ENCODE measurements at places on chromosomes 6 and 20. TPM values are rescaled to one million over a fixed set of nuclear protein-coding genes. Genes with fewer than 3 reads are reported as not detected.

DNA sequence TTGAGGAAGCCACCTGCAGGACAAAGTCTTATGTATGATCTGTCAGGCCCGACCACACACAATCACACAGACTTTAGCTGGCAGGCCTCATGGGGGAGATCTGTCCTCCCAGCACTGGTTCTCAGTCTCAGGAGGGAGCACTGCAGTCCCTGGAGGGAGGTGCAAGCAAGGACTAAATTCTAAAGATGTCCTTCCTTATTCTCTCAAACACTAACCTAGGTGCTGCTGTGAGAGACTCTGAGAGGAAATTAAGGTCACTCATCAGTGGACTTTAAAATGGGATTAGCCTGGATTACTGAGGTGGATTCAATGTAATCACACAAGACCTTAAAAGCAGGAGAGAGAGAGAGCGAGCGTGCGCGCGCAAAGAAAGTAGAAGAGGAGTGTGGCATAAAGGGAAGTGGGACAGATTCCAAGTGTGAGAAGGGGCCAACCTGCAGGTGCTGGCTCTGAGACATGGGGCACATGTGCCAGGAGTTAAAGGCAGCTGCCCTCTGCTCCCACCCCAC, 14.3 kb downstream of the GLO1 start:
- H3K27me3 ChIP-seq, result no peaks in the 10 kb centered on the region
- H3K4me3 ChIP-seq, result no peak overlapping the region
- no peaks in the 10 kb centered on the region for H3K4me1 ChIP-seq
- no peaks in the 10 kb centered on the region for H3K36me3 ChIP-seq
- H3K27ac ChIP-seq, result peak overlapping the region; percentile 35

GRCh38 chr6:1686117-1687098, 76.7 kb downstream of the FOXC1 start:
- no peaks in the 10 kb centered on the region for H3K4me1 ChIP-seq
- H3K27me3 ChIP-seq, result peaks cover 3% of the 10 kb centered on the region
- H3K36me3 ChIP-seq, result no peaks in the 10 kb centered on the region
- H3K4me3 ChIP-seq, result no peak overlapping the region
- no peak overlapping the region for H3K27ac ChIP-seq
- peak; percentile 27 for DNase-seq

DNA sequence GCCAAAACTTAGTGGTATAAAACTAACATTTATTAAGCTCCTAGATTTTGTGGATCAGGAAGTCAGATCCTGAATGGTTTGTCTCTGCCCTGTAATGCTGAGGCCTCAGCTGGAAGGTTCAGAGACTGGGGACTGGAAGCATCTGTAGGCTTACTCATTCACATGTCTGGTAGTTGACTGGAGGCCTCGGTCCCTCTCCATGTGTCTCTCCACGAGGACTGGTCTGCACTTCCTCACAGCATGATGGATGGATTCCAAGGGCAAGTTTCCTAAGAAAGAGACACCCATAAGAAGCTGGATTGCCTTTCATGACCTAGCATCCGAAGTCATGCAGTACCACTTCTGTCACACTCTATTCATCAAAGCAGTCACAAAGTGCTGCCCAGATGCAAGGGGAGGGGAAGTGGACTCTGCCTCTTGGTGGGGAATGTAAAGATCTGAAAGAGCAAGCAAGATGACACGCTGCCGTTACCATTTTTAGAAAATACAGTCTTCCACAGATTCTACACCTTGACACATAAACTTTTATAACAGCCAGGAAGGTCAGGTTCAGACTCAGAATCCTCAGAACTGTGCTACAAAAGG, 17.2 kb upstream of the MDGA1 start:
- no peaks in the 10 kb centered on the region for H3K27me3 ChIP-seq
- no peak overlapping the region for H3K27ac ChIP-seq
- no peaks in the 10 kb centered on the region for H3K36me3 ChIP-seq
- no peak for DNase-seq
- no peak overlapping the region for H3K4me3 ChIP-seq

The GPR63 gene
- 1.7 TPM for total RNA-seq

The TAP1 gene
- total RNA-seq, result 11.6 TPM

DNA sequence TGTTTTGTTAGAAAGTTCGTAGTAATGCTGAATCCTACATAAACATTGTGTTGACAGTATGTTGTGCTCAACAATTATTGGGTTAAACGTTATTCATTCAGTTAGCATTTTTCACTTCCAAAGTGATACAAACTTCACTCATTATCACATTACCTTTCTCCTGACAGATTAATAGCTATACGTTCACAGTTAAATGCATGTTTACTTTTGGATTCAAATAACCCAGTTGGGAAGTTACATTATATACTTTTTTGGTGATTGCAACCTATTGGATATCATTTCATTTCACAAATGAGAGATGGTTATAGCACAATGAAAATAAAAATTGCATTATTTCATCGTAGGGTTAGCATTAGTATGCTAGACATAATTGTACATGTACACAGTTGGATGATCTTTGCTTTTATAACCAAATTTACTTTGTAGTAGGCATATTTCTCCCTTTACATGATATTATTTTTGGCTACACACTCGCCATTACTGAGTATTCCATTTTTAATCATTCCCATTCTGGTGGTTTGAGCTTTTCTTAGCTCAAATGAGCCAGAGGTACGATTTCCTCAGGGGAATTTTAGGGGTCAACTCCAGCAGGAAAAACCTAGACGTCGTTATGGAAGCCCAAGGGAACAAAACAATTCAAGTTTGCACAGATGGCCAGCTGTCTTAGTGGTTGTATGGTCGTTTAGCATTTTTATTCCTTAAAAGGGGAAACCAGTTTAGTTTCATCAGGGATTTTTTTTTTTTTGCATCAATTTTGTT, 2.1 kb upstream of the HIVEP1 start:
- DNase-seq, result no peak
- no peaks in the 10 kb centered on the region for H3K27me3 ChIP-seq
- peaks cover 21% of the 10 kb centered on the region for H3K4me1 ChIP-seq
- peak overlapping the region; percentile 81 for H3K4me3 ChIP-seq
- no peaks in the 10 kb centered on the region for H3K36me3 ChIP-seq
- peak overlapping the region; percentile 97 for H3K27ac ChIP-seq

The CASS4 gene
- total RNA-seq, result 0.07 TPM

All from cardiac muscle cell (in vitro differentiated cells and primary cell).